GM18507 (cell line): ENCODE measurements at places on chromosomes 1 and 21.

- DNase-seq: no peak
These were observed 1.7 kb downstream of the COP1 start for GRCh38 chr1:176205332-176205914.

DNA sequence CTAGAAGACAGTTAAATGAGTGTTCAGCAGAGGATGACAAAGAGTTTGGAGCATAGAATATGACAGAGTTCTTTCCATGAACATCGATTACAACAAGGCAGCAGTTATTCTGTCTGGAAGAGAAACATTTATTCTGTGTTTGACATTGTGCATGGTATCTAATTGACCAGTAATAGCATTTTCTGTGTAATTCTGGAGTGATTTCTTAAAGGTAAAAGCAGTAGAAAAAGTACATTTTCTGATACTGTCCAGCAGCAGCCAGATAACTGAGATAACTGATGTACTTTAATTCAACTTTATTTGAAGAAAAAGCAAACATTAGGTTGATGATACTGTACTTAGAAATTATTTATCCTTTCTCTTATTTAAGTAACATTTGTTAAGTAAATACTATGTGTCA, 497.1 kb downstream of the AGBL4 start:
- no peak for DNase-seq

DNA sequence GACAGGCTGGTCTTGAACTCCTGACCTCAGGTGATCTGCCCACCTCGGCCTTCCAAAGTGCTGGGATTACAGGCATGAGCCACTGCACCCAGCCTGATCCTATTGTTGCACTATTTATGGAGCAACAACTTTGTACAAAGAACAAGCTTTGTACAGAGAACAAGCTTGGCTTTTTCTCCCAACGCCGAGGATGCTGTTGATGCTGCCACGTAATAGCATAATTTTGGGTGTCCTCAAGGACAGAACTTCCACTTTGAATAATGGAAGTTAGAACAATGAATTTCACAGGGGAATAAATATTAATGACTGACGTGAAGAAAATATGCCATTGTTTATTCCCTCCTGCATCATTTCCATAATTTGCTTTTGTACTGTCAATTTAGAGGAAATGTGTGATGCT, 12.8 kb upstream of the RBP7 start:
- DNase-seq: no peak

DNA sequence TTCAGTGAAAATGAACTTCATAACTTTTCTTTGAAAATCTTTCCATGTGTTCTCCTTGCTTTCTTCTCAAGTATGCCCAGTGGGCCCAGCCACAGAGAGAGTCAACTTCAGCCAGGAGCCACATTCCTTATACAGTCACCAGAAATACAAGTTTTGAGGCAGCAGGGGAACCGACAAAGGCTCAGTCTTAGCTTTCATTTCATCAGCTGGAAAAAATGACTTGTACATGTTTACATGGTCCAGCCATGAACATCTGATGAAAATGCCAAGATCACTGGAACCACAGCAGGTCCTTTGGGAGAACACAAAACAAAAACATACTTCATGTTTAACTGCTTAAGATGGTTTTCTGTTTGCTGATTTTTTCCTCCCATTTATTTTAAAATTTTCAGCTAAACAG, 72.5 kb downstream of the SYDE2 start:
- DNase-seq: no peak

GRCh38 chr1:25797939-25798338, 2.1 kb upstream of the SELENON start:
- DNase-seq: no peak

- no peak for DNase-seq
These were observed 1208.3 kb upstream of the B3GALT2 start for GRCh38 chr1:194394676-194395075.

GRCh38 chr1:193542690-193543089, 356.3 kb upstream of the B3GALT2 start:
- DNase-seq: no peak

GRCh38 chr1:18948913-18949685, 7.4 kb downstream of the IFFO2 start:
- DNase-seq: no peak

- no peak for DNase-seq
These were observed 9.4 kb upstream of the KCNC4 start for GRCh38 chr1:110200666-110201065.

GRCh38 chr1:54814571-54814970, 13.4 kb upstream of the TTC22 start:
- DNase-seq: no peak

DNA sequence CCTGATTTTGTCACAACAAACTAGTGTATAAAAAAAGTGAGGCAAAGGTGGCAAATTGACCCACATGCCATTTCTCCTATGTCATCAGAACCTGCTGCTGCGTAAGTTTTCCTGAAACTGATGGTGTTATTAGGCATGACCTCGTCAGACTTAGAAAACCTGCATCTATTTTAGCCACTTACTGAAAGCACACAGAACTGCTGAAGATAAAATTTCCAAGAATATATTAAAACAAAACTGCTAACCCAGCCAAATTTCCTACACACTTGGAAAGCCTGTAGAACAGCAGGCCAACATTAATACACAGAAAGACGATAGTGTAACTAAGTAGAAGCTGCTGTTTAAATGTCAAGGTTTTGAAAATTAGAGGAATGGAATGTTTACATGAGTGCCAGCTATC, 674.5 kb upstream of the CXADR start:
- DNase-seq: no peak

DNA sequence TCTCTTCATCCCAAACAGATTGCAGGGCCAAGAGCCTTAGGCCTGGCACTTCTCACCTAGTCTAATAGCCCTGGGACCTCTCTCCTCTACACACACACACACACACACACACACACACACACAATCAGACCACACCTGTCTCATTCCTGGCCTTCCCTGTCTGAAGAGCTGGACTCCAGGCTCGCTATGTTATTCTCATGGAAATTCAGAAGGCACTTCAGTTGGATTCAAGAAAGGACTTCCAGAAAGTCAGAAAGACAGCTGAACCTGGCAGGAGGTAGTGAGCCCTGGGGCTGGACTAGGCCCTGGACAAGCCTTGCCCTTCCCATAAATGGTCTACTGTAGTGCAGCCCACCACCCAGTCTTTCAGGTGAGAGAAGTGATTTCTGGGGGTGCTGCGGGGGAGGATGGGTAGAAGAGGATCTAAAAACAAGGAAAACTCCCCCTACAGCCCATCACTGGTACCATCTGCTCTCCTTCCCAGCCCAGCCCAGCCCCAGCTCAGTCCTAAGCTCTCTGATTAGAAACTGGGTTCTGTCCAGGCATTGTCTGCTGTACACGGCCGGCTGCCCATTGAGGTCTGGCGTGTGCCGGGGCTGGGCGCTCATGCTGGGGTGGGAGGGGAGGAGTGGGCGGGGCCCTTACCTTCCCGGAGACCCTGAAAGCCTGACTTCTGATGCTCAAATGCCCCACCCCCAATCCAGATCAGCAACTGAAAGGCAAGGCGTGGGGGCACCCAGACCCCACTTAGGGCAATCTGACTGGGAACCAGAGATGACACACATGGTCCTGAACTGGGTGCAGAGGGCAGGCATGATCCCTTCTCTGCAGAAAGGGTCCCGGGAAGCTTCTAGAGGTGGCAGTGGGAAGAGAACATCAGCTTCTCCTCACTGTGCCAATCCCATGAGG, 2.5 kb downstream of the KIF21B start:
- no peak for DNase-seq

GRCh38 chr1:204936765-204937164, 66.1 kb downstream of the NFASC start:
- DNase-seq: no peak

DNA sequence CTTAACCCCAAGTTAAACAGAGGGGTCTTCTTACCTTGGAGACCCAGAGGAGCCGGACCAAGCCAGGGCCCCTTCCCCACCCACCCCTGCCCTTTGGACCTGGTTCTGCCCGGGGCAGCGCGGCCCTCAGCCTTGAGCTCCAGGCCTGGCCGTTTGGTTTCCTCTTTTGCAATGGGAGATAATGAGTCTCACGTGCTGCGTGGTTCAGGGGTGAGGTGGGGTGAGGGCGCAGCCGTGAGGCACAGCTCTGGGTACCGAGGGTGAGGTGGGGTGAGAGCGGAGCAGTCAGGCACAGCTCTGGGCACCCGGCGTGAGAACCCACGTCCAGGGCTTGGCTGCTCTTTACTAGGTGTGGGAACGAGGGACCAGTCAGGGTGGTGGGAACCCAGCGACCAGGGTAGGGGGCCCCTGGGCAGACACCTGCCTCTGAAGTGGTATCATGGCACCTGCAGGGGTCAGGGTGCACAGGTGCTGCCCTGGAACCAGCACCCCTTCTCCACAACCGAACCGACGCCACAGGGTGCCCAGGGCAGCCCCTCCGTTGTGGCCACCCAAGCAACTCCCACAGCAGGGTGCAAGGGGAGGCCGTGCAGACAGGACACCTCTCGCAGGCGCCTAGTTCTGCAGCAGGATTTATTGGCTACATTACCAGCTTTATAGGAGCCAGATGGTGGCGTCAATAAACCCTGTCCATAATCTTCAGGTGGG, 182.2 kb downstream of the PRDM16 start:
- DNase-seq: no peak

DNA sequence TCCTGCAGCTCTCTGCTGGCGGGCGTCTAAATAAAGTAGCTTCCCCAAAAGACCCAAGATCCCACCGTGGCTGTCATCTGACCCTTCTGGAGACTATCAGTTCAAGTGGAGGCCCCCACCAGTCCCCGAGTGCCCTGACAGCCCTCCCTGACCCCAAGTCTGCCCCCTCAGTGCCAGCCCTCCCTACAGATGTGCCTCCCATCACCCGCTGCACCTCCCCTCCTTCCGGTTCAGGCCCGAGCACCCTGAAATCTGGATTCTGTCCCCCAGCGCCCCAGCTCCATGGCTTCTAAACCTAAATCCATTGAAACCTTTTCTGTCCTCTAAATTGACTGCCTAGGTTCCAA, 595 bp downstream of the IL10RB start:
- DNase-seq: peak; percentile 15

- no peak for DNase-seq
These were observed 22.1 kb downstream of the OMA1 start for GRCh38 chr1:58524353-58524945.

DNA sequence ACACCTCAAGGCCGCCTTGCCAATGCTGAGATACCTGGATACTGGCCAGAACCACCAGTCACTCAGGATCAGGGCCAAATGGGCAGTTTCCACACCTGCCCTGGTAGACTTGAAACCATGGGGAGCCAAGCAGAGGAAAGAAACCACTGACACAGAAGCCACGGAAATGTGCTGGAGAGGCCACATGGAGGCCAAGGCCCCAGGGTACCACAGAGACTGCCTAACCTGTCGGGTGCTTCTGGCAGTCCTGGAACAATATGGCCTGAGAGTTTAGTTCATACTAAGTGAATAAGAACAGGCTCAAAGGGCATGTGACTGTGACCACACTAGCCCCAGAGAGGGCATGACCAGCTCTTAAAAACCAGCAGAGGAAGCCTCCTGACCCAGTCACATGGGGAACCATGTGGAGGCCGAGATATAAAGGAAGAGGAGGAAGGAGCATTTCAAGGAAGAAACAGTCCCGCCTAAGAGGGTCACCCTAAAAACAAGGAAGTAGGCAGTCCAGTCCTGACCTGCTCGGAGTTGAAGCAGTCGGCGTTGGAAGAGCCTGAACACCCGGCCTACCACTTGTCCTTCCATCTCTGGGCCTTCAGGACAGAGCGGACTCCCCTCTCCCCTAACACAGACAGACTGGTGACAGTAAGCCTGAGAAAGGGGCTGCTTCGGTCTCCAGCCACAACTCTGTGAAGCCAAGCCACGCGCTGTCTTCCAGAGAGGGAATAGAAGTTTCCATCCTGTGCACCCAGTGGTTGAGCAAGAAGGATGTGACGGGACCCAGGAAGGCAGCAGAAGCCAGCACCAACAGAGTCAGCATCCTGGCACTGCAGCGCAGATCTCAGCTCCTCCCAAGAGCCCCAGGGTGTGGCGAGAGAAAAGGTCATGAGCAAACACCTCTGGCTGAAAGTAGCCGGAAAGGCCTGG, at the start of gene DENND2D:
TSS of gene DENND2D (minus strand) at position 766 of the 921 bp plus-strand sequence. CDS start at position 579, 187 bp downstream.
- DNase-seq: no peak

GRCh38 chr1:75203415-75204277, 69.5 kb downstream of the LHX8 start:
- DNase-seq: no peak

- no peak for DNase-seq
These were observed 3.8 kb upstream of the RRP15 start for GRCh38 chr1:218281285-218281684.

GRCh38 chr1:55320891-55321290, 105.7 kb upstream of the USP24 start:
- no peak for DNase-seq

DNA sequence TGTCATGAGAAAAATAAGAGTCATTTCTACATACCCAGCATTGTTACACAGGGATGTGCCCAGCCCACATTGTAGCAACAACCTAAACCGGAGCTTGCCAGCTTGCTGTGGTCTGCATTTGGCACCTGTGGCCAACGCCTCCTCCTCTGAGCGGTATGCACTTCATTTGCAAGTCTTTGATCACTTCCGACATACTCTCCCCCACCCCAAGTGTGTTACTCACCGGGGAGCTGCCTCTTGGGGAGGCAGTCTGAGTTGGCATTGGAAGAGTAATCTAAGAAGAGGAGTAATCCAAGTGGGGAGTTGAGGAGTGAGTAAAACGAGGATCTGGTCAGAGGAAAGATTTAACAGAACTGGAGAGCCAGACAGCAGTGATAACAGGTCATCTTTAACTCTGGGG, 3.8 kb downstream of the BCL9 start:
- no peak for DNase-seq

GRCh38 chr1:209219791-209220524, 363.6 kb upstream of the CAMK1G start:
- no peak for DNase-seq

GRCh38 chr1:1432274-1432950, 3.1 kb upstream of the VWA1 start:
- DNase-seq: no peak

GRCh38 chr1:37477946-37478345, 3.6 kb downstream of the ZC3H12A start:
- DNase-seq: no peak

DNA sequence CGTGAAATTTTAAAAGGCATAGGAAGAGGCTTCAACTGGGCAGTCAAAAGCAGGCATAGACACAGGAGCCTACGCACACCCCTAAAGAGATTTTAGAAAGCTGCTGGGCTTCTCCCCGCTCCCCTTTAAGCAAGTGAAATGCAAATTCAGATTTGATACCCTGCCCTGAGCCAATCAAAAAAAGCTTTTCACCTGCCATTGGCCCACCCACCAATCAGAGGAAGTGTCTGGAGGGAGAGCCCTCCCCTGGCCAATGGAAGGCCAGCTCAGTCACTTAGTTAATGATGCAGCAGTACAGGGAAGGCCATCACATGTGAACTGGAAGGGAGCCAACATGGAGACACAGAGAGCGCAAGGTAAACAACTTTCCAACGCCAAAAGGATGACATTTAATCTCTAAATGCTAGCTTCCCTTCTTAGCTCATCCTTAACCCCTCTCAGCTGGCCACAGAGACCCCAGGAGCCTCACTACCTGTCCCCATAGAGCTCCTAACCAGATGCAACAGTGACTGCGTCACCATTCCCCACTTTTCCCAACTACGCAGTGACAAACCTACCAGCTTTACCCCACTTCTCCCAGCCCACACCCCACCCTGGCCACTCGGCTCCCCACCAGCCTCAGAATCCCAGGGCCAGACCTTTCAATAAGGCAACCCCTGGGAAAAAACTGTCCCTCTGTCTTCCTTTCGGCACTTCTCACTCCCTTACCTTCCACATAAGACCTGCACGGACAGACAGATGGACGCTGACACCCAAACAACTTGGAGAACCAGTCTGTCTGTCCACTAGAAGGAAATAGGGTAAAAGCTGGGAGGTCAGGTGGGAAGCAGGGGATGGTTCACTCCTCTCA, 71.0 kb downstream of the CD46 start:
- DNase-seq: peak; percentile 88
